Kidney (tissue), 22 donors: ENCODE measurements at places on chromosomes 11 and 22.

GRCh38 chr22:50269970-50270665, at the start of gene MAPK11:
TSS of gene MAPK11 (minus strand) at chr22:50270380. CDS start at chr22:50270292, 88 bp downstream.
- peak; percentile 30 for DNase-seq

DNA sequence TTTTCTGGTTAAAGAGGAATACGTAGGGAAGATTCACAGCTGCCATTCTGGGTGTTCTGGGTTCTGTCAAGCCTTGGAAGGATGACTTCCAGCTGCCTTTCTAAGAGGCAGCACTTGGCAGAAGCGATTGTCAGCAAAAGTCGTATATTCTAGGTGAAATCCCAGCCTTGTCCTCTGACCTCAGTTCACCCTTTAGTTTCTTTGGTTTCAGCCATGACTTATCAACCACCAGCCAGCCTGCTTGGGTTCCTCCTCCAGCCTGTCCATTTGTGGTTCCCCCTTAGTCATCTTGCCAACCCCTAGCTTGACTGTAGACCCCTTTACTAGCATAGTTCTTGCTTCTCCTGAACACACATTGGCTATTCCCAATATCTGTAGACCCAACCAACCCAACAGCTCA, 102.3 kb upstream of the CD44 start:
- DNase-seq, result no peak

GRCh38 chr11:101428918-101429317, 154.9 kb downstream of the TRPC6 start:
- no peak for DNase-seq

- no peak for DNase-seq
Measured at GRCh38 chr11:102416976-102417375, 35.6 kb downstream of the TMEM123 start.

DNA sequence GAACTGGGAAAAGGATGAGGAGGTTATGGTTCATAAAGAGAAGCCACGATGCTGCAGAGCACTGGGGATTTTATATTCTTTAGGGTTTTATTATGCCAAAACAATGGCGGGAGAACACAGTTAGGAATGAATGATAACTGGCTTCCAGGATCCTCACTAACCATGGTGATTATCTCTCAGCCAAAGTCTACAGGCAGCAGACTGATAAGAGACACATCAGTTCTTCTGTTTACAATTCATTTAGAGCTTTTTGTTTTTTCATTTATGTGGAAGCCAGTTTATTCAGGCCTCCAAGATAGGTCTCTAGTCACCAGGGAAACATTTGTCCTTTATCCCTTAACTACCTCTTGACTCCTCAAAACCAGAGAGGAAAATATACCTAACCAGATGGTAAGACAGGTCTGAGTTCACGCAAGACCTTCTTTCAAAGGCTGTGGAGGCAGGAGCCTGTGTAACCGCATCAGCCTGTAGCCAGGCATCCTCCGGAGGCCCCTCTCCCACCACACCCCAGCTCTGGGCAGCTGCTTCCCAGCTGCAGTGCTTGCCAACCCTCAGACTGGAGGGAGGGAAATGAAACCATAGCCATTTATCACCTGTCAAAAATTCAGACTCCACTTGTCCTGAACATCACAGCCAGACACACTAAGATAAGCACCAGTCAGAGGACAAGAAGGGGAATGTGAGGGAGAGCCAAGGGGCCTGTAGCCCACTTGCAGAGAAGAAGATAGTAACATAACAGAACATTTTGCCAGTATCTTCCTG, 57.2 kb upstream of the FAM181B start:
- DNase-seq, result no peak

GRCh38 chr11:28505232-28505631, 397.0 kb downstream of the METTL15 start:
- no peak for DNase-seq

- no peak for DNase-seq
Measured at GRCh38 chr22:49861642-49862495, 8.2 kb downstream of the ZBED4 start.

DNA sequence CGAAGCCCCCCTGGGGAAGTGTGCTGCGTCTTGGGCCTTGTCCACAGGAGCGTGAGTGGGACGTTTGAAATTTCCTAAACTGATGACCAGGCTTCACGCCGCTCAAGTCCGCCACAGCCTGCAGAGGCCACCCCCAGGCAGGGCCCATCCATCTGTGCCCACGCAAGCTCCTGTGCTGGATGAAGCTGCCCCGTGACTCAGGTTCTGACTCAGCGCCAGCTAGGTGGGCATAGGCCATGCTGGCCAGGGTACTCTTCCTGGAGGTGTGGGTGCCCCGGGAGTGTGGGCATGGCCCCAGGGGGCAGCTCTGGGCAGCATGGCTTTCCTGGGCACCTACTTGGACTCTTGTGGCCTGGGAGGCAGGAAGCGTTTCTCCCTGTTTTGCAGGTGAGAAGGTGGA, 134.8 kb downstream of the CACNA1I start:
- DNase-seq, result no peak

- no peak for DNase-seq
Measured at GRCh38 chr11:70623906-70624597, 225.7 kb downstream of the CTTN start.

GRCh38 chr11:110935018-110935640, 222.9 kb upstream of the ARHGAP20 start:
- DNase-seq, result no peak

DNA sequence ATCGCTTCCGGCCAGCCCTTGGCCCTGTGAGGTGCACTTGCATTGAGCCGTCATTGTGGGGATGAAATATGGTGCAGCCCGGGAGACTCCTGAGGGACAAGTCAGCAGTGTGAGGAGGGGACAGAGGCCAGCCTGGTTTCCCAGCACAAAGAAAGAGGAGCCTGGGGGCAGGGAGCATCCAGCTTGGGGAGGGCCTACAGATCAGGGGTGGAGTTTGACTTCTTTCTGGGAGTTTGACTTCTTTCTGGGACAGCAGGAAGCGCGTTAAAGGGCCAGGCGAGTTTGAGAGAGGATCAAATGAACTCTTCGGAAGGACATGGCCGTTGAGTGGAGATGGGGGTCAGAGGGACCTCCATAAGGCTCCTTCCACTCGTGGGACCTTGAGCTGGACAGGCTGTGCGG, 91.9 kb downstream of the LRRC32 start:
- DNase-seq, result peak; percentile 84

GRCh38 chr11:59501931-59502330, 1.4 kb upstream of the OR4D11 start:
- no peak for DNase-seq

GRCh38 chr11:11608783-11609232, 13.0 kb downstream of the GALNT18 start:
- DNase-seq, result no peak

DNA sequence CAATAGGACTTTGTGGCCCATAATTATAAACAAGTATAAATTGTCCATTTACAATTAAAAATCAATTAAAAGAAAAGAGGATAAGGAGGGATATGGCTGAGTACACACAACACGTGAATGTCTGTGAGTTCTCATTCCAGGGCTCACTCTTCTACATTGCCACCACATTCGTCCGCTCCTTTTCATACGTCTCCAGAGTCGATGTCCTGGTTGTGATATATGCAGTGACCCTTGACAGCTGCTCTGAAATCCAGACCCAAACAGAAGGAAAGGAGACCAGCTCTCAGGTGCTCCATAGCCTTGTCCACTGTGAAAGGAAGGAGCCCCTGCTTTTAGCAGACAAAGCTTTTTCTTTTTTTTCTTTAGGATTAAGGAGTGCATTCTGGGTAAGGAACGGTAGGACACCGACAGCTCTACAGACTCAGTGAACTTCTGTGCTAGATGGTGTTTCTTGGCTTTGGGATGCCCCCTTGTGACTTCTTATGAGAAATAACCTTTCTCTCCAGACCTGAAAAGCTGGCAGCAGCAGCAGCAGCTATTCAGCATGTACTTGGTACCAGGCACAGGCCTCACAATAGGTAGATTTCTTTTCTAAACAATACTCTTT, 19.7 kb upstream of the DNAJB13 start:
- peak; percentile 70 for DNase-seq

GRCh38 chr11:78613378-78613813, 38.7 kb upstream of the NARS2 start:
- DNase-seq, result no peak

- DNase-seq, result peak; percentile 55
Measured at GRCh38 chr11:44600839-44601383, 35.4 kb downstream of the CD82 start.

DNA sequence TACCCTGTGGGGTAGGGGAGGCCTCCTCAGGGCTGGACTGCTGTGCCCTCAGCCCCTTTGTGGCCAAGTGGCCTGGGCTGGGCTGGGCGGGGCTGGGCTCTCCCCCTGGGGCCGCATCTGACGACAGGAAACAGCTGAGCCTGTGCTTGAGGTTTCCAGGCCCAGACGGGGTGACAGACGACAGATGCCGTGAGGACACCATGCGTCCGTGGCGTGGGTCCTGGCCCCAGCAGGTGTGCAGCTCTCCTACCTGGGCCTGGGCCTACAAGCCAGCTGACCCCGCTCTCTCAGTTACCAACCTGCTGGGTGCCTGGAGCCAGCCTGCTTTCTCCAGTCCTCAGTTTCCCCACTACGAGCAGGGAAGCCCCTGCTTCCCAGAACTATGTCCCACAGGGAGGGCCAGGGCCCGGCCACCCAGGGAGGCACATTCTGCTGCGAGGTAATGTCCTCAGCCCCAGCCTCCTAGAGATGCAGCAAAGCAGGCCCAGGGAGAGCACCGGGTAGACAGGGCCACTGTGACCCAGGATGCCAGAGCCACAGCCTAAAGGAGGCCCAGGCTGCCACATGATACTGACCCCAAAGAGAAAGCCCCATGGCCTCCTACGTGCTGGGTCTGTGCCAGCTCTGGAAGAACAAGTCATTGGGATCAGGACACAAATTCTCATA, 181.3 kb downstream of the IGLL1 start:
- no peak for DNase-seq

GRCh38 chr11:85647078-85647477, 689 bp upstream of the TMEM126A start:
- DNase-seq, result no peak

DNA sequence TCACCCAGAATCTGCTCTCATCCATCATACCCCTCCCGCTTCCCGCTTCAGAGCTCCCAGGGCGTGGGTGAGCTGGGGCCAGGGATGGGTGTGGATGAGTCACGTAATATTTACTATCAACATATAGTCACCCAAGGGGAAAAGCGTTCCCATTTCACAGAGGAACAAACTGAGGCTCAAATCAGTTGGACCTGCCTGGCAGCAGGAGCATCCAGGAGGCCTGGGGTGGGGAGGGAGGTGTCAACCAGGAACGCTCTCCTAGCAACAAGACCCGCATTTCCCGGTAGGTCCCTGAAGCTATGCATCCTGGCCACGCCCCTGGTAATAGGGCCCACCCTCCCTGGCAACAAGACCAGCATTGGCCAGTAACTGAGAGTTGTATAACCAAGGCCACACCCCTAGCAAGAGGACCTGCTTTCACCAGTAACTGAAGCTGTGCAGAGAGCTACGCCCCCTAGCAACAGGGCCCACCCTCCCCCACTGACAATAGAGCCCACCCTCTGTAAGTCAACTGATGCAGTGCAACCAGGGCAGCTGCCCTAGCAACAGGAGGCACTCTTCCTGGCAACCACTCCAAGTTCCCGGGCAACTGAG, 32.7 kb upstream of the TXNRD2 start:
- DNase-seq, result peak; percentile 93

DNA sequence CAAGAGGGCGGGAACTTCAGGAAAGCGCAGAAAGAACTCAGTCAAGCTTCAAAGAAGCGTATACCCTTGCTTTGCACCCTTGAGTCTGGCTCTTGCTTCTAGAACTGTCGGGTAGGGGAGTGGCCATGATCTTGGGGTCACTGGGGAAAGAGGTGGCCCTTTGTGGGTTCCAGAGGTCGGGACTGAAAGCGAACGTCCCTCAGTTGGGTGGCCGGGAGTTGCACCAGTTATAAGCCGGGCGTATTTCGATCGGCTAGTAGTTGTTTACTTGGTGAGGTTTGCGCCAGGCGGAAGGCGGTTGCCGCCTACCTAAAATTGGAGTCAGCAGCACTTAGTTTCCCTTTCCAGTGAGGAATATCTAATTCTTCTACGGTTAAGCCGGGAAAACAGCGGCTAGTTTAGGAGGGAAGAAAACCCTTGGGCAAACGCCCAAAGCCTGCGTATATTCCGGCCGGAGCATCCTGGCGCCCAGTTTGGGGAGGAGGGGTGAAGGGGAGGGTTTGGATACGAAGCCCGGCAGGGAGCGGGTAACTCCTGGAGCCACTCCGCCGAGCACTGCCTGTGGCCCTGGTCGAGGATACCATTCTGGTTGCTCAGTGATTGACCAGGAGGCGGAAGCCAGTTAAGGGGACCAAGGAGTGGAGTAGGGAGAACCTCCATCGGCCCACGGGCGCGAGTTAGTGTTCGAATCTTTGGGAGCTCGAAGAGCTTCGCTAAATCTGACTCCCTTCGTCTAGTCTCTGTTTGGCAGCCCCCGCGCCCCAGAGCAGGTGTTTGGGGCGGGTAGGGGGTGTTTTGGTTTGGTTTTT, 807 bp upstream of the WT1 start:
- no peak for DNase-seq

- no peak for DNase-seq
Measured at GRCh38 chr22:45710469-45710868, 38.8 kb downstream of the ATXN10 start.

- DNase-seq, result no peak
Measured at GRCh38 chr11:55661901-55662300, at the start of gene OR4C6. TSS of gene OR4C6 (plus strand) at chr11:55662201. CDS start at chr11:55665167, 2,966 bp downstream.

- no peak for DNase-seq
Measured at GRCh38 chr11:106172386-106172991, 95.0 kb downstream of the AASDHPPT start.

DNA sequence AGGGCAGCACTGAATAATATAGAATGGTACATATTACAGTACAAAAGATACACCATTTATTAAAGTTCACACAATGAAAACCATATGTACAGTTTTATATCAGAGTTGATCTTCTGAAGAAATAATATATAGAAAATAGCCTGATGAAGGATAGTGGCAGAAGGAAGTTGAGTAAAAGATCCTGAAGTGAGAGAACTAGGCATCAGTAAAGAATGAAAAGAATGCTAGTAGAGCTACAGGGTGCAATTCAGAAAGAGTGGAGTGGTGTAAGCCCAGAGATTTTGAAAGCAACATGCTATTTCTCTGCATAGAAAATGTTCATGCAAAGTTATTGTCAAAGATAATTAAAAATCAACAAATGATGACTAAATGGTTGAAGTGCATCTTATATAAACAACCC, 1552.7 kb upstream of the TENM4 start:
- no peak for DNase-seq

DNA sequence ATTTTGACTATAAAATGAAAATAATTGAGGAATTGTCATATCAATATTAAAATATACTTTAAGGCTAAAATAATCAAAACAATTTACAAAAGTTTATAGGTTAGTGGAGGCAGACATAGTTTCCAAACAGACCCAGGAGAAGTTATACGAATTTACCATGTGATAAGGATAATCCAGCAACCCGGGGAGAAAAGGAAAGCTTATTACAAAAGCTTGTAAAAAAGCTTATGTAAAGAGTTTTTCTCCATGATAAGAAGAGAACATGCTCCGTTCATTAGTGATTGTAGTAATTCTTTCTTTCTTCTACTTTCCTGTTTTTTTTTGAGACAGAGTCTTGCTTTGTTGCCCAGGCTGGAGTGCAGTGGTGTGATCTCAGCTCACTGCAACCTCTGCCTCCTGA, 79.0 kb downstream of the ATXN10 start:
- DNase-seq, result no peak

GRCh38 chr11:26150031-26150430, 181.9 kb upstream of the ANO3 start:
- DNase-seq, result no peak
